CD8-positive, alpha-beta memory T cell (primary cell): ENCODE measurements at places on chromosomes 5 and 9. TPM values are rescaled to one million over a fixed set of nuclear protein-coding genes. Genes with fewer than 3 reads are reported as not detected.

- no peaks in the 10 kb centered on the region for H3K36me3 ChIP-seq
- no peak for DNase-seq
- H3K4me3 ChIP-seq = no peak overlapping the region
These were observed 190.8 kb downstream of the ARHGEF28 start for GRCh38 chr5:73816656-73817420.

GRCh38 chr9:95992536-95992935 lies 117.0 kb downstream of the ERCC6L2 start:
- no peak for DNase-seq
- H3K27ac ChIP-seq = no peak overlapping the region
- no peaks in the 10 kb centered on the region for H3K27me3 ChIP-seq
- no peaks in the 10 kb centered on the region for H3K36me3 ChIP-seq

Gene KIF4B
- 0.09 TPM for total RNA-seq

GRCh38 chr5:45672271-45672670 lies 23.9 kb downstream of the HCN1 start:
- no peaks in the 10 kb centered on the region for H3K27me3 ChIP-seq
- H3K27ac ChIP-seq = no peak overlapping the region
- H3K4me3 ChIP-seq = no peak overlapping the region

DNA sequence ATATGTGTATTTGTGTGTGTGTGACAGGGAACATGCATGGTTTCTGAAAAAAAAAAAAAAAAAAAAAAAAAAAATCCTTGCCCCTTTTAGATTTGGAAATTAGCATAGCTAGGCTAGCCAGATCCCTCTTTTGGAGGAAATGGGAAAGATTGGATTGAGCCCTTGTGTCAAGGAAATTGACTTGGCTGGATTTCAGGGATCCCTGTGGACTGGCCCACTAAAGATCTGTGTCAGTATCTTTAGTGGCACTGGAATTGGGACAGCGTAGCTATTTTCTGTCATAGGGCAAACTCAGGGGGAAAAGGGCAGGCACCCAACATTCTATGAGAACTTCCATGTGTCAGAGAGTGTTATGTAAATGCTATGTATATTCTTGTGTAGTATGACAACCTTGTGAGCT lies 35.4 kb downstream of the SH3GL2 start:
- no peak overlapping the region for H3K4me3 ChIP-seq
- no peak overlapping the region for H3K27ac ChIP-seq
- no peak for DNase-seq
- H3K27me3 ChIP-seq = no peaks in the 10 kb centered on the region

Gene HAVCR1
- total RNA-seq = 0.27 TPM

DNA sequence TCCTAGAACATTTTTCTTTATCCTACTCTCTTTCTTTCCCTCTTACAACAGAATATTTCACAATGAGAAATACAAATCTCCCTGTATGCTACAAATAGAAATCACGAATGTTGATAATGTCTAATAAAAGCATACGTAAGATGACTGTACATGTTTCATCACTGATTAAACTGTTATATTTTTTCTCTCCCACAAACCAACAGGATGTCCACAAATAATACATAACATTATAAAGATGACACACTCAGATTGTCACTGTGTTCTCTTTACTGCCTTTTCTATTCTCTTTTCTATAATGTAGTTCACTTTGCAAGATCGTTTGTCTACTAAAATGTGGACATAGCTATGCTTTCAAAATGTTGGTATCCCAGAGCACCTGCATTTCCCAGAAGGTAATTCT lies 90.7 kb upstream of the PARP8 start:
- H3K27ac ChIP-seq = no peak overlapping the region
- H3K27me3 ChIP-seq = no peaks in the 10 kb centered on the region
- DNase-seq = no peak
- H3K36me3 ChIP-seq = no peaks in the 10 kb centered on the region
- peaks cover 20% of the 10 kb centered on the region for H3K4me1 ChIP-seq

GRCh38 chr9:74985041-74985440 lies 32.3 kb upstream of the C9orf40 start:
- peaks cover 6% of the 10 kb centered on the region for H3K36me3 ChIP-seq
- no peak overlapping the region for H3K27ac ChIP-seq
- no peaks in the 10 kb centered on the region for H3K27me3 ChIP-seq
- H3K4me1 ChIP-seq = no peaks in the 10 kb centered on the region
- no peak for DNase-seq
- H3K4me3 ChIP-seq = no peak overlapping the region

DNA sequence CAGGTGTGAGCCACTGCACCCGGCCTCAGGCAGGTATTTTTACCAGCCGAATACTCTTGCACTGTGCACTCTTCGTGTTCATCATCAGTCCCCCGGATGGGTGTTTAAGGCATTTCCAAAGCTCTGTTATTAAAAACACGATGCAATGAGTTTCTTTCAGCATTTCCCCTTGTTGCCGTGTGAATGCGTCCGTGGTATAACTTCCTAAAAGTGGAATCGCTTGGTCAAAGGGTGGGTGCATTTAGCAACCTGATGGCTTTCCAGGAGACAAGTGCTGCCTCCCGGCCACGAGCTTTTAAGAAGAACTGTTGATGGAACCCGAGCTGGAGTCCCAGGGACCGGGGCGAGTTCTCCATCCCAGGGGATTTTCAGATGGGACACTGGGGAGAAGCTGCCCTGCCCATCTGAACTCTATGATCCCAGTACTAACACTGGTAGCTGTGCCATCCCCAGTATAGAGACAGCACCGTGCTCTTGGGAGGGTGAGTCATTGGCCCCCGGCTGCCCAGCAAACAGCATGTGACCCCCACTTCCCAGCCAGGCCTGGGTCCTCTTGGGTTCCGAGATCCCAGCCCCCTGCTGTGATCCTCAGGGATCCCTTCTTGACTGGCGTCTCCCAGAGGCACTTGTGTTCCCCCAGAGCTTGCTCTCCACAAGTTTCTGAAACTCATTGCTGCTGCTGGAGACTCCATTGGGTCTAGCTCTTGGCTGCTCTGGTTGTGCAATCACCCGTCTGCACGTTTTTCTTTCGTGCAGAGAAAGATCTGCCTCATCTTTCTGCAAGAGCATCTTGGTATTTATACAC lies 169.5 kb upstream of the IER5L start:
- no peak for DNase-seq
- no peaks in the 10 kb centered on the region for H3K4me1 ChIP-seq
- H3K4me3 ChIP-seq = no peak overlapping the region
- peaks cover 2% of the 10 kb centered on the region for H3K27me3 ChIP-seq

DNA sequence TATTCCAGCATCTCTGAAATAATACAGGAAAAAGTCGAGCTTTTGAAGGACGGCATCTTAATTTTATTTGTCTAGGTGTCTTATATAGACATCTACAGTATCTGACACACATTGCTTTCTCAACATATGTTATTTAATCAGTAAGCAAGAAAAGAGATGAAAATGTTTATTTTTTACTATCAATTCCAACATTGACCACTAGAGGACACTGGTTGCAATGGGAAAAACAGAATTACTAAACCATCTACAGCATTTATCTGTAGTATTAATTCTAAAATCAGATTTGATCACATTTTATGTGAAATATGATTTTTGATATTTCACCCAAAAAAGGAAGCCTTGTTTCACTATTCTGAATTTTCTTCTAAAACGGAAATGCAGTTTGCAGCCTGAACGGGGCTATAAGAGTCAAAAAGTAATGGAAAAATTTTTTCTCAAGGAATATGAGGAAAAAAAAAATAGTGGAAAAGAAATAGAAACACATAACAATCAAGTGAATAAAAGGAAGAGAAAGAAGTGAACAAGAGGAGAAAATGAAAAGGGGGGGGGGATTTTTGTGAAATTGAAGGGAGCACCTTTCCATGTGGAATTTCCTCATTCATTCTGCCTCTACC lies 98.6 kb downstream of the OSTF1 start:
- H3K4me3 ChIP-seq = no peak overlapping the region
- H3K27ac ChIP-seq = no peak overlapping the region
- no peaks in the 10 kb centered on the region for H3K36me3 ChIP-seq
- DNase-seq = no peak
- H3K27me3 ChIP-seq = no peaks in the 10 kb centered on the region
- H3K4me1 ChIP-seq = peaks cover 7% of the 10 kb centered on the region

Gene BAAT
- not detected for total RNA-seq

Gene WNT8A
- not detected for total RNA-seq

- no peak overlapping the region for H3K4me3 ChIP-seq
- H3K27ac ChIP-seq = no peak overlapping the region
- no peak for DNase-seq
These were observed 1205.2 kb upstream of the DMAC1 start for GRCh38 chr9:9004810-9005209.

DNA sequence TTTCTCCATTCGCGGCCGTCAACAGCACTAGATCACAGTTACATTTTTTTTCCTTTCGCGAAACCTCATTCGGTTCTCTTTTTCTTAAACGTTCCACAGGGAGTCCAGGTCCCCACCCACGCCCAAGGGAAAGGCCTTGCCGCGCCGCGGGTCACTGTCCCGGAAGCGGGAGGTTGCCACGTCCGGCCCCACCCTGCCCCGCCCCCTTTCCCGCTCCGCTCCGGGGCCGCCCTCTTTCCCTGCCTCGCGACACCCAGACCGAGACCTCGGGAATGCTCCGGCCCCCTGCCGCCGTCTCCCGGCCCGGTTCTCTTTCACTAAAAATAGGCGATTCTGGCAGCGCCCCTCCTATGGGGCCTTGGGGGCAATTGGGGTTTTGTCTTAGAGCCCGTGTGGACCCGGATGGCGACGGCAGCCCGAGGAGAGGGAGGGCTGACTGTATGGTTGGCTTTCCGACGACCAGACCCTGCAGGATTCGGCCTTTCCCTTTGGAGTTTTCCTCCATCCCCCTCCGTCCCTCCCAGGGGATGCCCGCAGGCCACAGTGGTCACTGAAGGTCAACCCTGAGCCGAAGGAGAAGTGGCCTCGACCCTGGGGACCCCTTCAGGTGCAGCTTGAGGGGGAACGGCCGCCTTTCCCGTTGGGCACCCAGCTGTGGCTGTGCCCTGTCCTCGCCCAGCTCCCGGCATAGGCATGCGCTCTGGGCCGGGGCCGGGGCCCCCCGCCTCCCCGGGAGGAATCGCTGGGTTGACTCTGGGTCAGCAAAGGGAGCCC lies 2.8 kb upstream of the RACK1 start:
- H3K4me3 ChIP-seq = peak overlapping the region; percentile 96
- DNase-seq = peak; percentile 80
- H3K4me1 ChIP-seq = peaks cover 64% of the 10 kb centered on the region
- H3K27ac ChIP-seq = peak overlapping the region; percentile 96
- H3K36me3 ChIP-seq = peaks cover 12% of the 10 kb centered on the region
- H3K27me3 ChIP-seq = no peaks in the 10 kb centered on the region

DNA sequence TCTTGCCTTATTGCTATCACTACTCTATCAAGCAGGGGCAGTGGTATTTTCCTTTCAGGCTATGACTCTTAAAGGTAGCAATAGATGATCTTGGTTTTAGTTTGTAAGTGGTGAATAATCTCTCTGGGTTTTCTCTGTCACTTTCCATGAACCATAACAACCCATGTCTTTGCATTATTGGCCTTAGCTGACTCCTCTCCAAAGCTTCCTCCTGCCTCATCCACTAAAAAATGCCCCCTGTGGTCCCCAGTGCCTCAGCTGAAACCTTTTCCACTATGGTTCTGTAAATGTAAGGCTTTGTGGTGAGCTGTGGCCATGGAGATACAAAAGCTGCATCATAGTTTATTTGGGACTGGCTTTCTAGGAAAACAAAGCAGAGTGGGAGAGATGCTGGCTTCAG lies 128.8 kb downstream of the GPBP1 start:
- no peaks in the 10 kb centered on the region for H3K36me3 ChIP-seq
- H3K4me3 ChIP-seq = no peak overlapping the region
- H3K27me3 ChIP-seq = no peaks in the 10 kb centered on the region
- no peak overlapping the region for H3K27ac ChIP-seq

DNA sequence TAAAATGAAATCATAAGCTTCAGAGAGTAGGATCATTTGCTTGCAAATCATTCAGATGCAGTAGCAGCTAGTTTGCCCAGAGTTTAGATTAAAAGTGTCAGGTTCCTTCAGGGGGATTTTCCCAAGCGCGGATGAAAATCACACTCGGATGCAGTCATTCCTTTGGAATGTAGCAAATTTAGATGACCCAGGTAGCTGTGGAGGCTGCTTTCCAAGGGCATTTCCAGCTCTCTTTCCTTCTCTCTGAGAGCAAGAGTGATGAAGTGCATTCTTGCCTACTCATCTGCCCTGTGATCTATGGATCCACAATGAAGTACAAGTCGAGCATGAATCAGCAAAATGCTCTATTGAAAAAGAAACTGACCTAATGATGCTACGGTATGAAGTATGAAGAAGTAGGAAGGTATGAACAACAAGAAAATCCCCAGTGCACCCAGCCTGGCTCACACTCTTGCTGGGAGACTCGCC lies 200.2 kb downstream of the PLK2 start:
- H3K27me3 ChIP-seq = no peaks in the 10 kb centered on the region
- H3K36me3 ChIP-seq = no peaks in the 10 kb centered on the region
- no peaks in the 10 kb centered on the region for H3K4me1 ChIP-seq
- no peak overlapping the region for H3K27ac ChIP-seq
- H3K4me3 ChIP-seq = no peak overlapping the region

DNA sequence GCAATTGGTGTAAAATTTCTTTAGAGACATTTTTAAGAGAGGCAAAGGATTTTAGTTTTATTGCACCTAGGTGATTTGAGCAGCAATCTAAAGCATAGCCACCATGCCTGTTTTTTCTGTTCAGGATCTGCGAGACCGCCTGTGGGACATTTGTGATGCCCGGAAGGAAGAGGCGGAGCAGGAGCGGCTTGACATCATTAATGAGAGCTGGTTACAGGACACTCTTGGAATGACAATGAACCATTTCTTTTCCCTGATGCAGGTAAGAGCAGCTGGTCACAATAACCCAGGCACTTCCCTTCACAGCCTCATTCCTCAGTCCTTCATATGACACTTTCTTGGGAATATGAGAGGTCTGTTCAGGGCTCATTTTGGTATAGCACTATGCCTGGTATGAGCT lies 103.2 kb upstream of the IL7R start:
- no peak overlapping the region for H3K4me3 ChIP-seq
- no peaks in the 10 kb centered on the region for H3K4me1 ChIP-seq
- H3K27ac ChIP-seq = no peak overlapping the region
- no peak for DNase-seq

Gene TGFBI
- 9.2 TPM for total RNA-seq

Gene GPRIN1
- 2.3 TPM for total RNA-seq

- no peak for DNase-seq
- H3K36me3 ChIP-seq = no peaks in the 10 kb centered on the region
- H3K4me3 ChIP-seq = no peak overlapping the region
- peaks cover 5% of the 10 kb centered on the region for H3K4me1 ChIP-seq
These were observed 221.9 kb downstream of the PDZD2 start for GRCh38 chr5:31860726-31861433.

GRCh38 chr9:35603506-35603985 lies 1.5 kb upstream of the TESK1 start:
- peaks cover 5% of the 10 kb centered on the region for H3K36me3 ChIP-seq
- no peak for DNase-seq
- peak overlapping the region; percentile 38 for H3K4me3 ChIP-seq
- H3K27me3 ChIP-seq = no peaks in the 10 kb centered on the region
- H3K4me1 ChIP-seq = peaks cover 21% of the 10 kb centered on the region

Gene ADAMTS19
- not detected for total RNA-seq

Gene ADCY2
- not detected for total RNA-seq

GRCh38 chr9:131015876-131016397 lies 7.0 kb downstream of the LAMC3 start:
- H3K27ac ChIP-seq = no peak overlapping the region
- no peak for DNase-seq
- H3K4me3 ChIP-seq = no peak overlapping the region
- no peaks in the 10 kb centered on the region for H3K36me3 ChIP-seq
- H3K27me3 ChIP-seq = peaks cover 48% of the 10 kb centered on the region

Gene ELOVL7
- total RNA-seq = 0.18 TPM

Gene LRRC14B
- not detected for total RNA-seq

Gene ALDH1A1
- total RNA-seq = 0.62 TPM
